Endothelial cell of coronary artery (primary cell): ENCODE measurements at places on chromosomes 11 and 22. TPM values are rescaled to one million over a fixed set of nuclear protein-coding genes. Genes with fewer than 3 reads are reported as not detected.

Gene CSF2RB
- 3.5 and 6.6 TPM in 2 replicates for total RNA-seq

Gene KCNE3
- total RNA-seq, result 0.28 and 0.45 TPM in 2 replicates

Gene NLRP14
- total RNA-seq, result 0.09 and 0.45 TPM in 2 replicates

Gene BTG4
- total RNA-seq, result not detected in 2 replicates

Gene SCO2
- 2.2 and 2.3 TPM in 2 replicates for total RNA-seq
